ENCODE measurements at places on chromosomes 2 and 18.

DNA sequence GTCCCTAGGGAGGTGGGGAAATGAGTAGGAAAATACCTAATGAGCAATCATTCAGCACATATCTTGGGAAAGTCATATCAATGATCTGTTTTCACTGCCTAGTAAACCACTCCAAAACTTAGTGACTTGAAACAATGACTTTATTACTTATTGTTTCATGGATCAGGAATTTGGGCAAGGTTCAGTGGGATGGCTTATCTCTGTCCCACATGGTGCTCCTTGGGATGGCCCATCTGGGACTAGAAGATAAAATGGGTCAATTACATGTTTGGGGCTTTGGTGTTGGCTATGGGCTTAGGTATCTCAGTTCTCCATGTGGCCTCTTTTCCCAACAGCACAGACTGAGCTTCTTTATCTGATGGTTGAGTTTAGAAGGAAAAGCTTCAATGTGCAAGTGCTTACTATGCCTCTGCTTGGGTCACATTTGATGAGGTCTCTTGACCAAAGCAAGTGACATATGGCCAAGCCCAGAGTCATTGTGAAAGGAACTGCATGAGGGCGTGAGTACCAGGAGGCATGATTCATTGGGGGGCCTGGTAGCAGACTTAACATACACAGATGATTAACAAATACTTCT lies 218.1 kb upstream of the TNP1 start:
- no peak for DNase-seq

- peak; percentile 77 for DNase-seq
These were observed 10.4 kb downstream of the HOXD8 start for GRCh38 chr2:176139661-176140512.

GRCh38 chr18:21314724-21315123 lies 72.7 kb downstream of the GREB1L start:
- no peak for DNase-seq

DNA sequence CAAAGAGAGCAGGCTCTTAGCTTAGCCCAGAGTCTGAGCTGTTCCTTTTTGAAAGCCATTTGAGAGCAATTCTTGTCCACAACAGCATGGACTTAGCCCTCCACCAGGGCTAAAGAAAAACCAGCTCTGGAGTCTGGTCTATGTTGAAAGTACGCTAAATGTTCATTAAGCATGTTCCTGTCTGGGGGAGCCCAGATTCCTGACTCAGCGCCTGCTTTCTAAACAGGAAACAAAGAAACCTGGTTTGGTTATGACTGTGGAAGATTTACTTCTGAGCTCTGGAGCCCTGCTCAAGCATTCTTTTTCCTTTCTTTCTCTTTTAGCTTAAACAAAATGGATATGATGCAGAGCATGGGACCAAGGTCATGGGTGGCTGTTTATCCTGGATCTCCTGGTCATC lies 279.8 kb downstream of the RBM43 start:
- no peak for DNase-seq

GRCh38 chr2:120927265-120927628 lies 191.6 kb downstream of the GLI2 start:
- DNase-seq, result no peak

- no peak for DNase-seq
These were observed 10.9 kb upstream of the MYOM1 start for GRCh38 chr18:3230401-3231334.

GRCh38 chr2:173715441-173715840 lies 249.7 kb downstream of the SP3 start:
- DNase-seq, result no peak

- DNase-seq, result no peak
These were observed 137.9 kb upstream of the PID1 start for GRCh38 chr2:229408962-229409361.

- DNase-seq, result no peak
These were observed 290.6 kb downstream of the NDUFA10 start for GRCh38 chr2:239734436-239735005.

- DNase-seq, result no peak
These were observed 153.2 kb downstream of the HDAC4 start for GRCh38 chr2:239247401-239248245.

DNA sequence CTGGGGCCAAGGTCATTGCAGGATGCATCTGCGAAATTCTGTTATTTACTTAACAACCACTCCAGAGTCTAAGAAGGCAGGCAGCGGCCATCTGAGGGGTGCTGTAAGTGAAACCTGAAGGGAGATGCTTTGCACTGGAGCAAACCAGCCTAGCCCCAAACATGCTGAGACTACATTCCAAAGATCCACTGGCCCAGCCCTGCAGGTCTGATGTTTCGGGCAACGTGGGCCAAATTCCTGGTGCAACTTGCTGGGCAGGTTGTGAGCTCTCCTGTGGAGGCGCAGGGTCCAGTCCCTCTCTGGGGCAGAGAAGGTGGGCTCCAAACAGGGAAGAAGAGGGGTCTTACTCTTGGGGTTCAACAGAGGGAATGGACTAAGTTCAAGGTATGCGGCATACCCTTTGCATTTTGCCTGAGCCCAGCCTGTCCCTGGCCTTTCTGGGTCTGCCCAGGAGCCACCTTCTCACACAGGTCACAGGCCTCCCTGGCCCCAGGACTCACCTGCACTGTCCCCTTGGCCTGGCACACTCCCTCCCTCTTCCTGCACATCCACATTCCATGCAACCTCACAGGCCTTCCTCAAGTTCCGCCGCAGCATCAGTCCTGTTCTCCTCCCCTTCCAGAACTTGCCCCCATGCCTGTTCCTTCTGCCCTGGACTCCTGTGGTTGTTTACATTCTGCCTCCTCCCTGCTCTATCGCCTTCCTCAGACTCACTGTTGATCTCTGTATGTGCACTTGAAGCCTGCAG lies 5.1 kb upstream of the MAL start:
- DNase-seq, result no peak

- no peak for DNase-seq
These were observed 57.6 kb downstream of the DPYSL5 start for GRCh38 chr2:26905341-26906198.

DNA sequence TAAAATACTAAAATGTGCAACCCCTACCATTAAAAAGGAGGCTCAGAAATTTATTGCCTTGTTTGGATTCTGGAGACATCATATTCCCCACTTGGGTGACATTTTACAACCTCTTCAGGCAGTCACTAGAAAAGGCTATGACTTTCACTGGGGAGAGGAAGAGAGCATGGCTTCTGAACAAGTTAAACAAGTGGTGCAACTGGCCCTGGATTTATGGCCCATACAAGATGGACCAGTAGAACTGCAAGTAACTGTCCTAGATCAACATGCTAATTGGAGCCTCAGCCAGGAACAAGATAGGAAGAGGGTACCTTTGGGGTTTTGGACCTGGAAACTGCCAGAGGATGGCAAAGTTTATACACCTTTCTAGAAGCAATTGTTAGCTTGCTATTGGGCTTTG lies 4.0 kb upstream of the DSG2 start:
- DNase-seq, result no peak

GRCh38 chr2:101776172-101777043 lies 78.9 kb downstream of the MAP4K4 start:
- no peak for DNase-seq

GRCh38 chr18:36519358-36519757 lies 221.8 kb downstream of the FHOD3 start:
- no peak for DNase-seq

- no peak for DNase-seq
These were observed 99.0 kb downstream of the NCK2 start for GRCh38 chr2:105843476-105844374.

- no peak for DNase-seq
These were observed 235.6 kb downstream of the NEDD4L start for GRCh38 chr18:58279504-58280175.

GRCh38 chr2:19651466-19651865 lies 250.3 kb downstream of the TTC32 start:
- no peak for DNase-seq

GRCh38 chr18:35306588-35307250 lies 16.7 kb upstream of the ZSCAN30 start:
- no peak for DNase-seq

DNA sequence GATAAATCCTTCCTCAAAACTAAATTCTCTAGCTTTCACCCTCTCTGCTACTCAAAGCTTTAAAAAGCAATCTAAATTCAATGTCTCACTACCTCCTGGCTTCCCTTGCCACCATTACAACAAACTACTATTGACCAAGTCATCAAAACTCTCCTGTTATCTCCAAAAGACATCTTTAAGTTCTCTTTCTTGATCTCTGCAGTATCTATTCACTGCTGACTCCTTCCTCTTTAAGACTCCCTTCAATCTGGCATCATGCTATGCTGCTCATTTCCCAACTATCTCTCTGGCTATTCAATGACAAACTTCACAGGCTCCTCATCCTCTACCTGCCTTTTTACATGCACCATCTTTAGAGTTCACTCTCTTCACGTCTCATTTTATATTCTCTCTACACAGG lies 5.9 kb downstream of the PPP3R1 start:
- DNase-seq, result no peak

DNA sequence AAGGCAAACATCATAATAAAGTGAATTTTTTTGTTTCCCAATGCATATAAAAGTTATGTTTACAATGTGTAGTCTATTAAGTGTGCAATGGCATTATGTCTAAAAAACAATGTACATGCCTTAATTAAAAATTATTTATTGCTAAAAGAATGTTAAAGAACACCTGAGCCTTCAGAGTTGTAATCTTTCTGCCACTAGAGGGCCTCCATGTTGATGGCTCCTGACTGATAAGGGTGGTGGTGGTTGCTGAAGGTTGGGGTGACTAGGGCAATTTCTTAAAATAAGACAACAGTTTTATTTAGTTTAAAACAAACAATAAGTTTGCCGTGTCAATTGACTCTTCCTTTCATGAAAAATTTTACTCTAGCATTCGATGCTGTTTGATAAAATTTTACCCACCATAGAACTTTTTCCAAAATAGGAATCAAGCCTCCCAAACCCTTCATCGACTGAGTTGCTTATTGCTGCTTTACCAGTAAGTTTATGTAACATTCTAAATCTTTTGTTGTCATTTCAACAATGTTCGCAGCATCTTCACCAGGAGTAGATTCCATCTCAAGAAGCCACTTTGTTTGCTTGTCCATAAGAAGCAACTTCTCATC lies 32.3 kb downstream of the MAP3K2 start:
- DNase-seq, result no peak

- DNase-seq, result no peak
These were observed 12.2 kb downstream of the XDH start for GRCh38 chr2:31402388-31402787.

DNA sequence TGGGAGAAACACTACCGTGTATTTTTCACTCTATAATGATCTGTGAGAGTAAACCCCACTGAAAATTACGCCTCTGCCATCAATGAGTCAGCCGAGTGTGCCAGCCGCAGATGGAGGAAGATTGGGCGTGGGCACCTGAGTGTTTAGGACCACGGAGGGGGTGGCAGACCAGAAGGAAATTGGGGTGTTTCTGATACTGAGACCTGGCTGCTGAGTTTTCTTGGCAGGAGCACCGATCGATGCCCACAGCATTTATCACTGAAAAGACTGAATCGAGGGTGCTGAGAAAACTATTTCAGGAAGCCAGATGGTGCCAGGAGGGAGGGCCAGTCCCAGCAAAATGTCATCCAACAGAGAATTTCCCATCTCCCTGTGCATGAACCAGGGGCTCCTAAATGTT lies 91.9 kb upstream of the TPO start:
- no peak for DNase-seq

- no peak for DNase-seq
These were observed 29.6 kb downstream of the ARHGAP25 start for GRCh38 chr2:68764041-68764805.

DNA sequence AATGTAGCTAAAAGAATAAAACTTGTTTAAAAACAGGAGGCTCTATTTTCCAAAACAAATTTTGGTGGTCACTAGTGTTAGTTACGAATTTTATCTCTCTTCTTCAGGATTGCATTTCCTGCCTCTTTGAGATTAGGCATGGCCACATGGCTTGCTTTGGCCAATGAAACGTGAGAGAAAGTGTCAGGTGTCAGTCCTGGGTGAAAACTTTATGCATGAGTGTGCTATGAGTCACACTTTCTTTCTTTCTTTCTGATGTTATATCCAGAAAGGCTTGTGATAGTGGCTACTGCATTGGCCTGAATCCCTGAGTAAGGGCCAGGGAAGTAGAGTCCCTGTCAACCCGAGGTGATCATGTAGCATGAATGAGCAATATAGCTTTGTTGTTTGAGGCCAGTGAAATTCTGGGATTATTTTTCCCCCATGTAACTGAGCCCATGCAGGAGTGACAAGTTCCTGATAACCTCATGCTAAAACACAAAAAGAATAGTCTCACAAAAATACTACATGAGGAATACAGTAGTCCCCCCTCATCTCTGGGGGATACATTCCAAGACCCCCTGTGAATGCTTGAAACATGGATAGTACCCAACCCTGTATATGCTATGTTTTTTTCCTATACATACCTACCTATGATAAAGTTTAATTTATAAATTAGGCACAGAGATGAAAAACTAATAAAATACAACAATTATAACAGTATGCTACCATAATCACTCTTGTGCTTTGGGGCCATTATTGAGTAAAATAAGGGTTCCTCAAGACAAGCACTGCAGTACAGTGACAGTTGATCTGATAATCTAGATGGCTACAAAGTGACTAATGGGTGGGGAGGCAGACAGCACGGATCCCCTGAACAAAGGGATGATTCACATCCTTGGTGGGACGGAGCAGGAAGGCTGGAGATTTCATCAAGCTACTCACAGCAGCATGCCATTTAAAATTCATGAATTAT lies 109.5 kb downstream of the CDC42EP3 start:
- DNase-seq, result no peak

- no peak for DNase-seq
These were observed 33.9 kb downstream of the SLC4A3 start for GRCh38 chr2:219661197-219661954.

DNA sequence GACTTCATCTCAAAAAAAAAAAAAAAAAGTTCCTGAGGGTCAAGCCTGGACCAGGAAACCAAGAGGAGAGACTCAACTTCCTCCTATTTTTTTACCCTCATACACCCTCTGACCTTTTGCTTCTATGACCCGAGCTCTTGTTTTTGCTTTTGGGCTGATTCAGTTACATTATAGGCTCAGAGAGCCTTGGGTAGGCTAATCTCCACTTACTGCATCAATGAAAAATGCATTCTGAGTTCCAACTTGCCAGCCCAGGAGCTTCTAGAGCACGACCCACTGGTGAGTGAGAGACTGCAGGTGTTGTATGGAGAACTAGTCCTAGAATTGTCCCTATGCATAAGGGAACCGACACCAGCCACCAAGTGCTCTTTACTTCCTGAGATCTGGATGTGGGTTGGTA lies 91.1 kb downstream of the CABLES1 start:
- no peak for DNase-seq

DNA sequence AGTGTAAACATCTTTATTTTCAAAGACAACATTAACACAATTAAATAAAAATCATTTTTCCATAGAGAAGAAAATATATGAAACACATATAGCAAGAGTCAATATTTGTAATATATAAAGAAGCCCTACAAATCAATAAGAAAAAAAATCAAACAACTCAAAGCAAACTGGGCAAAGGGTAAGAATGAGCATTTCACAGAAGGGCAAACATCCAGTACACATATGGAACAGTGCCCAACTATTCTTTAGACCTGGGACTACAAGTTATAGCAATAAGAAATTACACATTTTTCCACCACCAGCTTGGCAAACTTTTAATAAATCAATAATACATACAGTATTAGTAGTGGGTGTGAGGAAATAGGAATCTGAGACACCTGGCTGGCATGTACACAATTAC lies 324.1 kb downstream of the CYP26B1 start:
- no peak for DNase-seq

All from uterus (tissue), 4 donors.